ENCODE measurements at places on chromosomes 2 and 18.

GRCh38 chr2:235532307-235532706, 38.5 kb downstream of the AGAP1 start:
- DNase-seq: no peak

GRCh38 chr2:69830045-69830905, 815 bp downstream of the GMCL1 start:
- DNase-seq: peak; percentile 69

DNA sequence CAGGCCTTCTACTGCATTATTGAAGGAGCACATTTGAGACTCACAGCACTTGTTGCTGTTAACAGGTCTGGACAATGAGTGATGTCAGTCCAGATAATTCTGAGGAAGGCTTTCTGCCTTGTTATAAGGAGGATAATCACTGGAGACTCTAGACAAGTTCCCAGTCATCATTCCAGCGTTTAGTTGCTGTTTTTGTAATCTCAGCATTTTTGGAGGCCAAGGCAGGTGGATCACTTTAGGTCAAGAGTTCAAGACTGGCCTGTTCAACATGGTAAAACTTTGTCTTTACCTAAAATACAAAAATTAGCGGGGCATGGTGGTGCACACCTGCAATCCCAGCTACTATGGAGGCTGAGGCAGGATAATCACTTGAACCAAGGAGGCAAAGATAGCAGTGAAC, 39.6 kb upstream of the TRIM43B start:
- no peak for DNase-seq

GRCh38 chr2:122366969-122367645, 611.7 kb downstream of the TSN start:
- no peak for DNase-seq

GRCh38 chr18:13422541-13423147, 204.1 kb downstream of the LDLRAD4 start:
- no peak for DNase-seq

GRCh38 chr18:48902023-48902855, 48.5 kb downstream of the SMAD7 start:
- DNase-seq: peak; percentile 80

GRCh38 chr2:172539767-172540166, 16.1 kb upstream of the PDK1 start:
- no peak for DNase-seq

GRCh38 chr18:13464432-13465123, 246.0 kb downstream of the LDLRAD4 start:
- DNase-seq: no peak

DNA sequence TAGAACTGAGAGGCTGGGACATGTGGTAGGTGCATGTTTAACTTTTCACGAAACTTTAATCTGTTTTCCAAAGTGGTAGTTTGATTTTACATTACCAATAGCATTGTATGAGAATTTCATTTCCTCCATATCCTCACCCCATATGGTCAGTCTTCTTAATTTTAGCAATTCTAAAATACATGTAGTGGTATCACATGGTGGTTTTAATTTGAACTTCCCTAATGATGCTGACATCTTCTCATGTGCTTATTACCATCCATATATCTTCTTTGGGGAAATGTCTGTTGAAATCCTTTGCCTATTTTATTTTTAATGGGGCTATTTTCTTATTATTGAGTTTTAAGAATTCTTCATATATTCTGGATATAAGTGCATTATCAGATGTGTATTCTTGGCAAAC, 89.3 kb downstream of the BCL2L11 start:
- no peak for DNase-seq

DNA sequence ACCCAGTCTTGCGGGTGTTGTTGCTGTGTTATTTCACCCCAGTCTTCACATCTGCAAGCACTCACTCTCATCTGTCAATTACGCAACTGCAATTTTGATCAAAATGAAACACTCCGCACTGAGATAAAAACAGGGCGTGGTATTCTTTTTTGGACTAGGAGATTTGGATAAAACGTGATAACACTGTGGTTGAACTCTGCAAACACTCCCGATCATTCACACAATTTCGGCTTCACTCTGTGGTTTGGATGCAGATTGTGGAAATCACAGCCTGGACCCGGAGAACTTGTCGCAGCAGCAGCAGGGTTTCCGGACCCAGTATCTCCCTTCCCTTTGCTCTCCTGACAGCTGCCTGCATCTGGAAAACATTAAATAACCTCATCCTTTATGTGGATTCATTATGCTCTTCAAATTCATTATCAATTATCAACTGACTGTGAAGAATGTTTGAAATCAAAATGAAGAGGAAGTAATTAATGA, 49.4 kb upstream of the APCDD1 start:
- no peak for DNase-seq

- DNase-seq: no peak
Observed at GRCh38 chr2:182705761-182706160, 10.3 kb upstream of the DNAJC10 start.

DNA sequence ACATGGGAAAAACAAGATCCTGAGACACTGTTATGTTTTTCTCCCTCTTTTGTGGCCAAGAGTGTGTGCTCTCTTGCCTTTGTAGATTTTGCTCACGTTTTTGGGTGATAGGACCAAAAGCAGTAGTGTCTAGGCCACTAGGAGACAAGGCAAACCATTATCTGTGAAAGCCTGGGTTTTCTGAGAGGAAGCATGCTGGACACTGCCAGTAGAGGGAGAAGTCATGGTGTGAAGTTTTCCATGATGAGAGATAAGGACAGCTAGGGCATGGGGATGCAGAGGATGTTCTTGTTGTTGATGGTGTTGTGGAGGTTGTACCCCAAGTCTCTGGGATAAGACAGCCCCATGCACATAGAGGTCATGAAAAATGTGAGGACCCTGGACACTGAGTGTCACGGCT, 285.3 kb downstream of the SOX11 start:
- DNase-seq: no peak

DNA sequence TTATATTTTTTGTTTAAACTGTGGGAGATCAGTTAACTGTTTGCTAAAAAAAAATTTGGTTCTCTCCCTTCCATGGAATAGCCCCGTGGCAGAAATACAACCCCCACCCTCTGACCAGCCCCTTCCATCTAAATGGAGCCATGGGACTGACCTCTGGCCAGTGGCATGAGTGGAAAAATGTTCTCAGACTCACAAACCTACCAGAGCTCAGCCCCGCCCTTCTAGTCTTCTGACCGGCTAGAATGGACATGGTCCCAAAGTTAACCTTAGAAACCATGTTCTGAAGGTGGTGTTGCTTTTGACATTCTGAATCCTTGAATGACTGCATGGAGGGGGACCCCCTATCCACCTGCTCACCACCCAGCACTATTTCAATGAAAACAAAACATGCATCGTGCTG, 1.3 kb upstream of the CHRNA1 start:
- no peak for DNase-seq

GRCh38 chr18:72830109-72830508, 37.7 kb downstream of the NETO1 start:
- DNase-seq: peak; percentile 21

DNA sequence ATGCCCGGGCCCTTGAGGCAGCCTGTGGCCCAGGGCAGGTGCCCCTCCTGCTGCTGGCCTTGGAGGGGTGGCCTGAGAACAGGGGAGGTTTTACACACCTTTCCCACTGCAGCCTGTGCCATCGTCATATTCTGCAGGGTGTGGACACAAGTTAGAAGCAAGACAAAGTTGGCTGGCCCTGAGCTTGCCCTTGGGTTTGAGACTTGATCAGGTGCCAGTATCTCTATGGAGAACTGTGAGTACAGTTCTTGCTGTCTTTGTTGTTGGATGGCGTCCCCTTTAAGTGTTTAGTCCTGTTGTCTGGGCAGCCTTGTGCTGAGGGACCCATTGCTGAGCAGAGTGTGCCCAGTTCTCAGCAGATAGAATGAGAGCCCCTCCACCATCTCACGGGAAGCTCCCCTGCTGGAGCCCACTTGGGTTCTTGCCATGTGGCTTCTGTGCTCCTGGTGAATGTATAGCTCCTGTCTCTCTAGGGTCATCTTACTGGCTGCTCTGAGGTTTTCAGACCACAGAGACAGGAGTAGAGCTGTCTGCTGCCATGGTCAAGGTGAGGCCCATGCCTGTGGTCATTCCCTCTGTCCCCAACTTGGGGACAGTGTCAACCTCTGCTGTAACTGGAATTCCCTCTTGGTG, 115.9 kb downstream of the SH3RF3 start:
- no peak for DNase-seq

DNA sequence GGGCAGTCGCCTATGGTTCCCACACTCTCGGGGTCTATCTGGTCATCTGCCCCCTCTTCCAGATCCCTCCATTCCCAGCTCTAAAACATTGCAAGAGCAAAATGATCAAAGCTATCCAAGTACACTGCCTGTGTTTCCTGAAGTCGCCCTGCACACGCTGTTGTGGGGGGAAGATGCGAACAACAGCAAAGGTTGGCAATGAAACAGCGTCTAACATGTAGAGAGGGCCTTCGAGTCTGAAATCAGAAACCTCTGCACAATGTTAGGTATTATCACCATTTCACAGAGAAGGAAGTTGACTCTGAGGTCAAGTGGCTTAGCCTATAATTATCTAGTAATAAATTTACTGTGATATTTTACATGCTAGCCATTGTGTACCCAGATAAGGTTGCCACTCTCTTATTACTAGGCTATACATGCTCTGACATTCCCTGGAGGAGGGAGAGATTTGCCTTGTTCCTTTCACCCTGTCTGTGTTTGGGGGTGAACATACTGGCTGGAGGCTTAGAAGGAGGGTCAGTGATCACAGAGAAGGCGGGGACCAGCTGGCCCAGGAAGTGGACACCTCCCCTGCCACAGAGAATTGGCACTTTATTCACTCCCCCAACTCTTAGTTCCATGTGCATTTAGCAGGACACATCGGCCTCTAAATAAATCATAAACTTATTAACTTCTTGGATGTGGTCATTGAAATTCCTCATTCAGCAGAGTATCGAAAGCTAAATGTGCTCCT, 36.8 kb downstream of the KCTD1 start:
- peak; percentile 75 for DNase-seq

DNA sequence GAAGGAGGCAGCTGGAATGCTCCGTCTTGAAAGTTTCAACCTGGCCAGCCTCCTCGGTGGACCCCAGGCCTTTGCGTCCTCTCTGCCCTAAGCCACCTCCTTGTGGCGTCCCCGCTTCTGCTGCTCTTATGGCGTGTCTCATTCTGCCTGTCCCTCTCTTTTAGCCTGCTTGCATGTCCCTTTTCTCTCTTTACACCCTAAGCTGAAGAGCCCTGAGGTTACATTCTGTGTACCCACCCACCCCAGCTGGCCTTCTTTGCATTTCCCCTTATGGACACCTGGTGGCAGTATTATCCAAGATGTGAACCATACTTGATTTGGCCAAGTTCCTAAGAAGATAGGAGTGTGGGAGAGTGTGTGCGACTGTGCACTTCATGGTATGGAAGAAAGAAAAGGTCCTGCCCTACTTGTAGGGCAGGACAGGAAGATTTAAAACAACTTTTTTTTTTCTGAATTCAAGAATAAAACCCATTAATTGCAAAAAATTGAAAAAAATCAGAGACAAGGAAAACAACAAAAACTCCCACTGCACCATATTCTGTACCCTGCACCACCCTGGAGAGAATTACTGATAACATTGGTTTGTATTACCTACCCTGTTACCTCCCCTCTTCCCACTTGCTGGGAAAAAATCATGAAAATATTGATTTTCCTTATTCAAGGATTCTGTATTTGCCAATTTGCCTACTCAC, 77.4 kb downstream of the DYSF start:
- DNase-seq: peak; percentile 63

- no peak for DNase-seq
Observed at GRCh38 chr2:203797712-203798111, 69.9 kb upstream of the CTLA4 start.

DNA sequence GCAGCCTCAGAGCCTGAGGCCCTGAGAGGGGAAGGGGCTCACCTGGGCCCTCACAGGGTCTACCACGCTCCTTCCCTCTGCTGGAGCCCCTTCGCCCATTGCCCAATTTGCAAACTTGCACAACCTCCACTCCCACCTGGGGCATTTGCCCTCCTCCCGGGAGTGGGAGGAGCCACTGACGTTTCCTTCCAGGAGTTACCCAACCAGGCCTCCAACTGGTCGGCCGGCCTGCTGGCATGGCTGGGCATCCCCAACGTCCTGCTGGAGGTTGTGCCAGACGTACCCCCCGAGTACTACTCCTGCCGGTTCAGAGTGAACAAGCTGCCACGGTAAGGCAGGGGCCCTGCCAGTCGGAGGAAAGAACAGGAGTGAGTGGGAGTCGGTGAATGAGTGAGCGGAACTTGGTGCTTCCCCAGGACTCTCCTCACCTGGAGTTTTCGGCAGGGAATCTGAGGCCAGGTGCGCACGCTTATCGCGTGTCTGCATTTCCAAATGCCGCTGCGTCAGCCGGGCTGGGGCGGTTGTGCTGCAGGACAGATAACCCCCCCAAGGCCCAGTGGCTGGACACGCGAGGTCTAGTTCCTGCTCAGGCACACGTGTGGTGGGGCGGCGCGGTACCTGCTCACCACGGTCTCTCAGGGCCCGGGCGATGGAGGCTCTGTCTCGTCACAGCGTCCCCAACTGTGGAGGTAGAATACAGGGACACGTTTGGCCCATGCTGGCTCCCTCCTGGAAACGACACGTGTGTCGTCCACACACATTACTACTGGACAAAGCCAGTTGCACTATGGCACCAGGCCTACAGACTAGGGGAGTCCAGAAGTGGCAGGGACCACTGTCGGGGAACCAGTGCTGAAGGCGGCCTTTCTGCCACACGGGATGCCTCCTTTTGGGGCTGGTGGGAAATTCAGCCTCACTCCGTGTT, 11.7 kb downstream of the ANO7 start:
- DNase-seq: no peak

DNA sequence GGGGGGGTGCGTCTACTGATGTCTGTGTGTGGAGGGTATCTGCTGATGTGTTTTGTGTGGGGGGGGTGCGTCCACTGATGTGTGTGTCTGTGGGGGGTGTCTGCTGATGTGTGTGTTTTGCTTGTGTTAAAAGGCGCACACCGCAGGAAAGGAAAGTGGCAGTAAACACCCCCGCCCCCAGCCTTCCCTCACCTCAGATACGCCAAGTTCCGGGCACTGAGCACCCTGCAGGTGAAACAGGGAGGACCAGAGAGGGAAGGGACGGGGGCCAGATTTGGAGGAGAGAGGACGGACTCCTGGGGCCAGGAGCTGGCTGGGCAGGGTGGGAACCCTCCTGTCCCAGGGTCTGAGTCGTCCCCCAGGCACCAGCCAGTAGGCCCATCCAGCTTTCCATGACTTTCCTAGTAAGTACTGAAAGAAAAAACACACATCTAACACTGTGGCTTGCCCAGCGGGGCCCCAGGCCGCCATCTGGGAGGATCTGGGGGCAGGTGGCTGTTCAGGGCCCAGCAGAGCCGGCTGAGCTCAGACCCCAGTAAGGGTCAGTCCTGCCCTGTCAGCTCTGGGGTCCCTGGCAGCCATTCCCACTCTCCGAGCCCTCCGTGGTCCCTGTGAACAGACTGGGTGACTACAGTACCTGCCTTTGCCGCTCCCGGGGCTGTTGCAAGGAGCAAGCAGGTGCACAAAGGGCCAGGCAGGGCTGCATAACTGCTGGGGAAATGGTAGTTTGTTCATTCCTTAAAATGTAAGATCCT, 126.9 kb downstream of the NFATC1 start:
- no peak for DNase-seq

DNA sequence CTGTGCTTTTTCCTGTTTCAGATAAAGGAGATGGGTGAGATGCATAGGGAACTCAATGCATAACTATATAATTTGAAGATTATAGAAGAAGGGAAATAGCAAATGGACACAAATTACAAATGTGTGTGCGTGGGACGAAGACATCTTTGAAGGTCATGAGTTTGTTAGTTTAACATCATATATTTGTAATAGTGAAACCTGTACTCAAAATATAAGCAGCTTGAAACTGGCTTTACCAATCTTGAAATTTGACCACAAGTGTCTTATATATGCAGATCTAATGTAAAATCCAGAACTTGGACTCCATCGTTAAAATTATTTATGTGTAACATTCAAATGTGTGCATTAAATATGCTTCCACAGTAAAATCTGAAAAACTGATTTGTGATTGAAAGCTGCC, 16.4 kb upstream of the MSH2 start:
- DNase-seq: no peak
